ENCODE measurements at places on chromosomes 1 and 21.

- DNase-seq, result no peak
Measured at GRCh38 chr1:80047791-80048190, 1041.3 kb upstream of the ADGRL4 start.

- DNase-seq, result no peak
Measured at GRCh38 chr1:3679799-3680453, 27.6 kb downstream of the TP73 start.

DNA sequence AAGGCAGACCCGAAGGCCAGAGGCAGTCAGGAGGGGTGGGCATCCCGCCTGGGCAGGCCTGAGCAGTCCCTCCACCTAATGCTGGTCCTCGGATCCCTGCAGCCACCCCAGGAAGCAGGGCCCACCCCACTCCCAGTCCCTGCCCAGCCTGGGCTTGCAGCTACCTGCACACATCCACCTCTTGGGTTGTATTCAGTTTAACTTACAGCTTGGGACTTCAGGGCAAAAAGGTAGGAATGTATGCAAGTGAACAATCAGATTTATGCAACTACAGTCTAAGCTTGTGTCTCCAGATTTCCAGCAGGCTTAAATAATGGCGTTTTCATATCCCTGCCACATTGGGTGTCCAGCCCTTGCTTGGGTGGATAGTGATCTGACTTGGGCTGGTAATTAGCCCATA, 17.4 kb downstream of the LDLRAP1 start:
- no peak for DNase-seq

DNA sequence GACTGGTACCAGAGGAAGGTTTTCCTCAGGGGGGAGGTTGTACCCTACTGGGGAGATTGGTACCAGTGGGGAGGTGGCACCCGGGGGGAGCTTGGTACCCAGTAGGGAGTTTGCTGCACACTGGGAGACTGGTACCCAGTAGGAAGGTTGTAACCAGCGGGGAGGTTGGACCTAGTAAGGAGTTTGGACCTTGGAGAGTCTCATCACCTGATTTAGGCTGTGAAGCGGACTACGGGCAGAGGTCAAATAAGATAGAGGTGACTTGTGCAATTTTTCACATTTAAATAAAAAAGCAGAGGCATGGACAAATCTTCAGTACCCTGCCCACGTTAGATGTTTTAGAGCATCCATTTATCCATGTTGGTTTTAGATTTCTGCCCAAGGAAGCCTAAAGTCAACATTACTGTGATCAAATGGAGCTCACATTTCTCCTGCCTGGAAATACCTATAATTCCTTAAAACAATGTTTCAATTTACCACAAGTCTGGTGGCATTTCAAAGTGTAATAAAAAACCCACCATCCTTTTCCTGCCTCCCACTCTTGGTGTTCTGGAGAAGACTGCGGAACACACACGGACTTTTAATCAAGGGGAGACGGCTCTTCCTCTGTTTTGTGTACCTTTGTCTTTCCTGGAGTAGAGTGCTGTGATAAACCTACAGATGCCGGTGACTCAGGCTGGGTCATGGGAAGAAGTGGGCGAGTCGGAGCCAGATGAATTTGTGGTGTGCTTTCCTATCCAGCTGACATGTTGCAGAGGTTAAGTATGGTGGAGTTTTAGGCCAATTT, 36.2 kb upstream of the MRPS6 start:
- DNase-seq, result no peak

DNA sequence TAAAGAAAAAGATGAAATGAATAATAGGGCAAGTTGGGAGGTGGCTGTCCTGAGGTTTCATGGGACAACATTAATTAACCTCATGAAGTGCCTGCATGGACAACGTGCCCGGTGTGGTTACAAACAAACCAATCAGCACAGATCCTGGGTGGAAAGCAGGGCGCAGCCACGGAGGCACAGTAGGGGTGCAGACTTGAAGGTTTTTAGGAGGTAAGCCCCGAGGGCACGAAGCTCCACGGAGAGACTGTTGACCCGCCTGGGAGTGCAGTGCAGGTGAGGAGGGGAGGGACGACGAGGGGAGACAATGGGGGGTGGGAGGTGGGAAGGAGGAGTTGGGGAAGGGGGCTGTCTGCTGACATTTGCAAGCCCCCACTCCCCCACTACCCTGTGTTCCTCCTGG, 2.3 kb upstream of the RIPK4 start:
- DNase-seq, result no peak

GRCh38 chr1:160779626-160780397, 16.2 kb upstream of the LY9 start:
- peak; percentile 17 for DNase-seq

- DNase-seq, result no peak
Measured at GRCh38 chr21:41254090-41254700, 62.4 kb upstream of the FAM3B start.

DNA sequence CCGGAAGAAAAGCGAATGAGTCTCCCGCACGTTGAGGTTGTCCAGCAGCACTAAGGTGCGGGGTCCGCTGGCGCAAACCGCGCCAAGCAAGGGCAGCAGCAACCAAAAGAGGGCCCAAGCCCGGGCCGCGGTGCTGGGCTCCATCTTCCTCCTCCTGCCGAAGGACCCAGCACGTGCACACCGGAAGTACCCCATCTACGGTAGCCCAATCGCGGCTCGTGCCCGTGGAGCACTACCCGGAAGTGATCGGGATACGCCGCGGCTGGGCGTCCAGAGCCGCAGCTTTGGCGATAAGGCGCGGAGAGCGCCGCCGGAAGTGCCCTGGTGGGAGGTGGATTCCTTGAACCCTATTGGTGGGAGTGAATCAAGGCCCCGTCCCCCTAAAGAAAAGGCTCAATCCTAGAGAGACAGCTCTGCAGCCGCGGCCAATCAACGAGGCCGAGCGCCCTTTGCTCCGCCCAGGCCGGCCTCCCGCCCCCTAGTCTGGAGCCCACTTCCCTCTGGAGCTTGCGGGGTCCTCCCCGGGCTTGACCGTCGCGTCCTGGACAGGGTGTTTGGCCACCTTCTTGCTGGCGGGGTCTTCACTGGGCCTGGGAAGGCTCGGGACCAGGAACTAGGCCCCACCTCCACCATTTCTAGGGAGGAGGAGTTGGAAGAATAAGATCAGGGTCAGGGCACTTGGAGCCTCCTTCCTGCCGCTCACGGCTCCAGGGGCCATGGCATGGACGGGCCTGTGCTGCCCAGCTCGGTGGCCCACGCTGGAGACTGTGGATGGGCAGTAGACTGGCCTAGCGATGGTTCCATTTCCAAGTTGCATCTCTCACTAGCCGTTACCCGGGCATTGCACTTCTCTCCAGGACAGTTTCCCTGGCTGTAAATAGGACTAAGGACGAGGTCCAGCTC, at the start of gene DDOST:
TSS of gene DDOST (minus strand) at position 163 of the 903 bp plus-strand sequence. CDS start at position 144, 19 bp downstream.
- DNase-seq, result peak; percentile 70

DNA sequence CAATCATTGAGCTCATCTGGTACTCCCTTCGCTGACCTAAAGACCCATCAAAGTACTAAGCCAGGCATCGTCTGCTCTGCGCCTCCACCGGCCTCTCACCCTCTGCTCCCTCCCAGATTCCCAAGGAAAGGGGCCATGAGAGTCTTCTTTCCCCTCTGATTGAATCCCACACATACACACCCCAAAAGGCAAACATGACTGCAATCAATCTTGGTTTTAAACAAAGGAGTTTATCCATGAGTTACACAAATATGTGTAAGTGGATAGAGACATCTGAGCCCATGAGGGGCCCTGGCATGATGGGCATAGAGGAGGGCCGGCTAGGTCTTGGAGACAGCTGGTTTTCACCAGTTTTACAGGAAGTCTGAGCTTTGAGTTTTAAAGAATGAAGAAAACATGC, 50.9 kb downstream of the CAPN2 start:
- DNase-seq, result no peak

GRCh38 chr1:166395729-166396128, 228.9 kb upstream of the FAM78B start:
- no peak for DNase-seq

DNA sequence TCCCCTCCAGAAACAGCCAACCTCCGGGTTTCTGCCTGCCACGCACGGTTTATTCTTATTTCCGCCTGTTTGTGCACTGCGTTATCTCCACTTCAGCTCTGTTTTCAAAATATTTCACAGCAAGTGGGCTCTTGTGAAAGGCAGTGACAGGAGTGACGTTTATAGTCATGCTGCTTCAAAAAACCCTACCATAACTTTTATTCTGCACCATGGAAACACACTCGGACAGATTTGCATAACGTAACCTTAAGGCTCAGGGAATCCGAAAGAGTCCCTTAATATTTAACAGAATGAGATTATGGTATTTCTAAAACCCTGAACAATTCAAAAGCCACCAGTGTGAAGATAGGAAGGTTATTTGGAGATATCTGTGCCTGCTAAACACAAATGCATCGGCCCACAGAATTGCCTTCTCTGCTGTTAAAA, 782 bp upstream of the SDE2 start:
- DNase-seq, result no peak

DNA sequence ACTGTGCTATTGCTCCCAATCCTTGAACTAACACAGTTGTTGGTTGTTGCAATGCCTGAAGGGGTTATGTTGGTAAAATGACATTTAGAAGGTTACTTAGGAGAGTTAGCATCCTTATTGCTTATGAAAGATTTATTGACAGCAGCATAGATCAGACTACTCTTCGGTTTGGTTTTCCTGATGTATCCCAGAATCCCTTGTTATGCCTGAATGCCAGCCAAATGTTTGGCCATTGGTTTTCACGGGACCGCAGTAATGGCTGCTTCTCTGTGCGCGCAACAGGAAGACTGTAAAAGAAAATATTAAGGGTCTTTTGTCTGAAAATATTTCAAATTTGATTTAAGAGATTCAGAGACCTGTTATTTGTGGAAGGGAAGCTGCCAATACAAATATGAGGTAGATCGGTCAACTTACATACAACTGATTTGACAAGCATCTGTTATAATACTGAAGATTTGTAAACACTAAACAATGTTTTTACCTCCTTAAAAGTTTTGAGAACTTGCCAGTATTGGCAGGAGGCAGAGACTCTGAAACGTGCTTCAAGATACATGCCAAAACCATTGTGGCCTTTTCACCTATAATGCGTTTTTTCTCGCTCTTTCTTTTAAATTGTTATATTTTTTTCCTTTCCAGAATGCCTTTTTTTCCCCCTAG, 8.3 kb downstream of the NFIA start:
- DNase-seq, result no peak

DNA sequence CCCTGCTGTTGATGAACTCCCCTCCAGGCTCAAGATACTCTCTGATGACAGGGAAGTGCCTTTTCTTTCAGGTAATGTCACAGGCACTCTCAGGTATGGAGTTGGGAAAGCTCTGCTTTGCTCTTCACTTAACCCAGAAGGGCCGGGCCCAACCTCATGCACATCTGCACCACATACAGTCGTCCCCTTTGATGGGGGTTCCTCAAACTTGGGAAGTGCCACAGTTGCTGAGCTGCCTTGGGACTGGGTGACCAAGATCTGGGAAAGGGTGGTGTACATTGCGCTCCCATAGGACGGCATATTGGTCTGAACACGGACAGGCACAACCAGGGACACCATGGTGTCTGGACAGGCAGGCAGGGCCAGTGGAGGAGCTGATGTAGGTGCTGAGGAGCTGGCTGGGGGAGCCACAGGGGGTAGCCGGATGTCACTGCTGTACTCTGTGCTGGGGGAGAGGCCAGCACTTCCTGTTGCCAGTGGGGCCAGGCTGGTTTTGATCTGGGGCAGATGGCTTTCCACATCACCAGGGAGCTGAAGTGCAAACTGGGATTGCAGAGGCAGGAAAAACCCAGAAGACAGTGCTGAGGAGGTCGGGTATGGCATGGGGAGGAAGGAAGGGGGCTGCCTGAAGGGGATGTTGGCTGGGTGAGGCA, 96.2 kb upstream of the EDN2 start:
- DNase-seq, result no peak

- DNase-seq, result no peak
Measured at GRCh38 chr1:233667741-233668140, 53.8 kb downstream of the KCNK1 start.

- no peak for DNase-seq
Measured at GRCh38 chr1:67741736-67742135, 56.7 kb downstream of the GADD45A start.

GRCh38 chr1:178933105-178933561, 62.3 kb upstream of the ANGPTL1 start:
- DNase-seq, result no peak

GRCh38 chr1:71796006-71796405, 486.3 kb downstream of the NEGR1 start:
- no peak for DNase-seq

DNA sequence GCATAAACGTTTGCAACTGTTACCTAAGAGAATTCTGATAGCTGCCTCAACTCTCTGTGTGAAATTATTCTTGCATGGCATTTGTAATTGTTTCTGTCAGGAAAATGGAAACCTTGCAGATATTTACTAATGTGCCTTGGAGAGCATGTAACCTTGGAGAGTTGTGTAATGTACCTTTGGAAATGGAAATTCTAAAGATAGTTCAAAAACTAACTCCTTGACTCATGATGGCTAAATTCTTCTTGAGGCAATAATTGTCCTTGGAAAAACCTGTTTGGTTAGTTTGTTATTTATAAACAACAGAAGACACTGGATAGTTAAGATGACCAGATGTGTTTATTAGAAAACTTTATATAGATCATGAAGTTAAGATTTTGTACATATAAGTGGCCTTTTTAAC, 1033.8 kb downstream of the PLA2G4A start:
- no peak for DNase-seq

- DNase-seq, result no peak
Measured at GRCh38 chr1:68142036-68142435, 90.3 kb downstream of the WLS start.

- DNase-seq, result no peak
Measured at GRCh38 chr1:2866422-2867086, 65.1 kb upstream of the TTC34 start.

DNA sequence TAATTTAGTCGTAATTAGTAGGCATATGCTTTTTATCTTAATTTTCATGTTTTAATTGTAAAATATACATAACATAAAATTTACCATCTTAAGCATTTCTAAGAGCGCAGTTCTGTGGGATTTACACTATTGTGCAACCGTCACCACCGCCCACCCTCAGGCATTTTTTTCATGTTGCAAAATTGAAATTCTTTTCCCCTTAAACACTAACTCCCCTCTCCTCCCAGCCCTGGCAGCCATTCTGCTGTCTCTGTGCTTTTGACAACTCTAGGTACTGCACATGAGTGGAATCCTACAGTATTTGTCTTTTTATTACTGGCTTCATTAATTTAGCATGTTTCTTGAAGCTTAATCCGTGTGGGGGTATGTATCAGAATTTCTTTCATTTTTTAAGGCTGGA, 7.8 kb downstream of the PIK3CD start:
- DNase-seq, result no peak

DNA sequence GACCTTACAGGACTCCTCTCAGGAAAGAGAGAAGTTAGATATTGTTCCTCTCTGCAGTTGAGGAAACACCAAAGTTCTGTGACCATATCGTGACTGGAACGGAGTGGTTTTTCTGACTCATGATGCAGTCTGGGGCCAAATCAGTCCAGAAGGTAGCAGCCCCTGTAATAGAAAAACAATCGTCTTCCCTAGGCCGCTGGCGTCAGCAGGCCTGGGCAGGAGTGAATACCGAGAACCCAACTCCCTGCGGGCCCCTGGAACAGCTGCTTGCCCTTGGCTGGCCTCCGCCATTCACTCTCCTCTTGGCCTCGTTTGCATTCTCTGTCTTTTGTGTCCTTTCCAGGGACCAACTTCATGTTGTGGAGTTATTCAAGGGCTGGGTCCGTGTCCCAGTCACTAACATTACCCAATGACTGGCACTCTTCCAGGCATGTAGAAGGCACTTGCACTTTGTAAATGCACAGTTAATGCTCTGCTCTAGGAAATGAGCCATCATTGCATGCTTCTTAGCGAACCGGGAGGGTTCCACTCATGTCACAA, 10.9 kb upstream of the CD101 start:
- no peak for DNase-seq

GRCh38 chr21:26438976-26439375, 134.1 kb downstream of the CYYR1 start:
- no peak for DNase-seq

GRCh38 chr1:55255901-55256300, 40.7 kb upstream of the USP24 start:
- no peak for DNase-seq

Data from stimulated activated CD8-positive, alpha-beta memory T cell treated with anti-CD3 and anti-CD28 coated beads, Interleukin-4, amount 100 ng/mL, for 1 hour (primary cell).